ENCODE measurements at places on chromosomes 6 and 20.

DNA sequence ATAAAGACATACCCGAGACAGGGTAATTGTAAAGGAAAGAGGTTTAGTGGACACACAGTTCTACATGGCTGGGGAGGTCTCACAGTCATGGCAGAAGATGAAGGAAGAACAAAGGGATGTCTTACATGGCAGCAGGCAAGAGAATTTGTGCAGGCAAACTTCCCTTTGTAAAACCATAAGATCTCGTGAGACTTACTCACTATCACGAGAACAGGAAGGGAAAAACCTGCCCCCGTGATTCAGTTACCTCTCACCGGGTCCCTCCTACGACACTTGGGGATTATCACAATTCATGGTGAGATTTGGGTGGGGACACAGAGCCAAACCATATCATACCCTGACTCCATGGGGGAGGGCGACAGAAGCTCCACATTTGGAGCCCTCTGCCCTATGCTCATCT, 7.4 kb upstream of the VAPB start:
- DNase-seq = no peak

- no peak for DNase-seq
Measured at GRCh38 chr6:81547149-81547548, 205.3 kb downstream of the TENT5A start.

- DNase-seq = no peak
Measured at GRCh38 chr6:159976686-159977254, 7.9 kb downstream of the IGF2R start.

GRCh38 chr6:5028921-5029320, 25.1 kb upstream of the RPP40 start:
- no peak for DNase-seq

DNA sequence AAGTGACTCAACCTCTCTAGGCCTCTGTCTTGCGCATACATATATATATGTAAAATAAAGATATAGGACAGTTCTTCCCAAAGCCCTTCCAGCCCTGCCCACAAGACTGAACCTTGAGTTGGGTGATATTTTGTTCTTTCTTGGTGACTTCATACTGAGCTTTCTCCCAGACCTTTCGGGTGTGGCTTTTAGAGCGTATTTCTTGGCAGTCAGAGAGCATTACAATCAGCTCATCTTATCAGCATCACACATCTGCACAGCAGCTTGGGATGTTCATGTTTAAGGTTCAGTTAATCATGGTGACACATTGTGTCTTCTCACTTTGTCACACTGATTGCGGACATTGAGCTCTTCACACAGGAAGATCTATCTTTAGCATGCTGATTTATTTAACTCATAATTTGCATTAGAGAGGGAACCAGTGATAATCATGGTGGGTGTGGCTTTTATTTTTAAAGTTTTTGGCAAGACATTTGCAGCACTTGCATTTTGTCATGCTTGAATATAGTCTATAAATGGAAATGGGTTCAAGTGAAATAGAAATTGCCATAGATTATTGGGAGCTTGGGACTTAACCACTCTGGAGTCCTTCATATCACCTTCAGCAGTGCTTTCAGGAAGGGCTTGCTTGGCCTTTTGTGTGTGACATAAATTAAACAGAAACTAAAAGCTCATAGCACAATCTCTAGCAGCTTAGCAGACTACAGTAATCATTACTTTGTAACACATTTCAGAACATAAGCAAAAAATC, 8.3 kb downstream of the KIF3B start:
- DNase-seq = no peak

- no peak for DNase-seq
Measured at GRCh38 chr20:7147220-7147601, 379.7 kb downstream of the BMP2 start.

DNA sequence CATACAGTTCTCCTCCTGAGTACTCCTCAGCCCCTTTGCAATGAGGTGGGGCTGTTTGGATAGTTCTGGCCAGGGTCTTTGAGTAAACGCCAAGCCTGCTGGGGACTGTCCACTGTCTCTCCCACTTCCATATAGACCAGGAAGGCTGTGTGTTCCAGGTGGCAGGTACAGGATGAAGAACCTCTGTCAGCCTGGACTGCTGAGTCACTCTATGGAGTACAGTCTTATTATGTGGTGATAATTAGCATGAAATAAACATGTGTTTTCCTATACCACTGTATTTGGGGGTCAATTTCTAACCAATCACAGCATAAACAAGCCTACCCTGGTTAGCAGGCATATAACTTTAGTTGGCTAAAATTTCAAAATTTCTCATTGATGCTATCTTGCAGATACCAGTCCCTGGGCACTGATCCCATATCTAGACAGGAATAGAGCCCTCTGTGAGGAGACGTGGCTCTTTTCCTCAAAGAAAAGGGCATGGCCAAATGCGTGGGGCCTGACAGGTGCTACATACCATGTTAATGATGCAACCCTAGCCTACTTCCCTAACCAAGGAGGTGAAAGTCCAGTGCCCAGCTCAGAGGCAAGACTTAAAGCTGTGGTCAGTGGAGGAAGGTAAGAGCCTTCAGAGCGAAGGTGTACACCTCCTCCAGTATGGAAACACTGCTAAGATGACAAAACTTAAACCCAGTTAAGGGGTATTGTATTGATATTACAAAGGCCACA, 4.5 kb upstream of the ALDH8A1 start:
- no peak for DNase-seq

DNA sequence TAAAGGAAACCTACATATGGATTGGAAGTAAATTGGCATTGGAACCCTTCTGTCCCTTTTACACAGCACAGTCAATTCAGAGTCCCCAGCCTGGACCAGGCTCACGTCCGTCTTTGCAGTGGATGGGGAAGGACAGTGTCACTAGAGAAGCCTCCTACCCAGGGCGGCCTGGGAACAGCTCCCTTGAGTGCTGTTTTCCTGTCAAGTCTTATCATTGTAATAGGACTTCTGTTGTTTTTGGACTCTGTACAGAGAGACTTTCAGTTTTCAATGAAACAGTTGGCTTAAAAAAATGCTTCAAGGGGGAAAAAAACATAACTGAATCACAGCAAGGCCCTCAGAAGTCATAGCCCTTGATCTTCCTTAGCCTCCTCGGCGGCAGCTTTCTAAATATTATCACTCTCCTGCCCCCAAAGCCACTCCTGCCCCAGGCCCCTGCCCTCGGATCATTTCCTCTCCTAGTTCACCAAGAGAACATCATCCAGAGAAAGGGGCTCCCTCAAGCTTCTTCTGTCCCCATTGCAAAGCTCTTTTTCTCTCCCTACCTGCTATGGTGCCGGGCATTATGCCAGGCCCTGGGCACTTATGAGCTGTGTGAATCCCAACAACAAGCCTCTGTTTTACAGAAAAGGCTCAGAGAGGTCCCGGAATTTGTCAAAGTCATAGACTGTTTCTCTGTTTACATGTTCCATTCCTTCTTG, 37.8 kb upstream of the CNKSR3 start:
- DNase-seq = peak; percentile 12

DNA sequence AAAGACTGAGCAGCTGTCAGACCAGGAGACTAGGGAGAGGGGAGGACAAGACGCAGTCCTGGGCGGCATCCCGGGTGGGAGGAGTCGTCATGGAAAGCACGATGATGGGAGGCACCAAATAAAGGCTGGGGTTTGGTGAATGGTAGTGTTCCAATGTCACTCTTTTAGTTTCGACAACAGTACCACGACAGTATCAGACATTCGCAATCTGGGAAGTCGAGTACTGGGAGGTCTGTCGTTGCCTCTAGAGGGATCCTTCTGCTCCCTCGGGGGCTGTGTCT, 32.1 kb downstream of the PSMG4 start:
- no peak for DNase-seq

- DNase-seq = no peak
Measured at GRCh38 chr6:92979281-92979680, 440.1 kb downstream of the EPHA7 start.

DNA sequence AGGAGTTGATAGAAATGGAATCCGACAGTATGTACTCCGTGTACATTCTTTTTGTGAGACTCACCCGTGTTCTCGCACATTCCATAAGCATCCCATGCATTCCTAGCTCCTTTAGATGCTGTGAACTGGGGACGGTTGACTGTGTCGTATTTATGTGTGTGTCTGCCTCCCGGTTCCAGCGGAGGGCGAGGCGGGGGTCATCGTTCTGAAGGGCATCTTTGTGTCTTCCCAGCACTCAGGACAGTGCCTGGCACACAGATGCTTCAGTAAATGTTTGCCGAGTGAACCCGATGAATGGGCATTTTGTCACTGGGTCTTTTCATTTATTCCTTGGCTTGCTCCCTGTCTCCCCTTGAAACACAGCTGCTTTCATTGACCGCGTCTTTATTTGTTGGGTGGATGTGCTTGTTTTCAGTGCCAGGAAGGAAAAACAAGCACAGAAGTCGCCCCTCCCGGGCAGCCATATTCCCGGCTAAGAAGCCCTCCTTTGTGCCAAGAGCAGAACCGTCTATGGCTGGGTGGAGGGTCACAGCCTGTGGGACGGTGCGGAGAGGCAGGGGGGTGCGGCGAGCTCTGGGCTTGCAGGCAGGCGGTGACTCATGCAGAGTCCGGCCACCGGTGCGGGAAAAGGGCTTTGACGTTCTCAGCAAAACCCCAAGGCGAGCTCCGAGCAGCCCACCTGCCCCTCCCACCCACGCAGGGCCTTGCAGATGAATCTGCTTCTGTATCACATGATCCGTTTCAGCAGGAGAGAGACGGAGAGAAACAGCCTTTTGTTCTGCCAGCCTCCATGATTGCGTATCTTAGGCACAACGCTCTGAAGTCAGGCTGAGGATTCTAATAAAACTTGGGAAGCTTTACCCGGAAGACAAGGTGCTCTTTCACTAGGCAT, 11.2 kb upstream of the PSMG4 start:
- DNase-seq = peak; percentile 96

DNA sequence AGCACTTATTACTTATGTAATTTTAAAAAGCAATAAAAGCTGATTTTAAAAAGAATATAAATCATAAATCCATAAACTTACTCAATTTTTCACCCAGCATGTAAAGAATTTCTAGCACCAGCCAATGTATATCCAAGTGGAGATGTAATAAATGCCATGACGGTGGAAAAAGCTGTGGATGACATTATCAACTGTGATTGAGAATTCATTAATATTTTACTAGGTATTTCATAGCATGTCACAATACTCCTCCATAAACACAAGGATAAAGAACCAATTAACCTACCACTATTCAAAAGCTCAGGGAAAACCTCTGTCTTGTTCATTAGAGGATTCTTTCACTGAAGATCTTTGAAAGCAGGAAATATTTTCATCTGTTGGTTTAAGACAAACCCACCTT, 13.2 kb downstream of the MMS22L start:
- no peak for DNase-seq

DNA sequence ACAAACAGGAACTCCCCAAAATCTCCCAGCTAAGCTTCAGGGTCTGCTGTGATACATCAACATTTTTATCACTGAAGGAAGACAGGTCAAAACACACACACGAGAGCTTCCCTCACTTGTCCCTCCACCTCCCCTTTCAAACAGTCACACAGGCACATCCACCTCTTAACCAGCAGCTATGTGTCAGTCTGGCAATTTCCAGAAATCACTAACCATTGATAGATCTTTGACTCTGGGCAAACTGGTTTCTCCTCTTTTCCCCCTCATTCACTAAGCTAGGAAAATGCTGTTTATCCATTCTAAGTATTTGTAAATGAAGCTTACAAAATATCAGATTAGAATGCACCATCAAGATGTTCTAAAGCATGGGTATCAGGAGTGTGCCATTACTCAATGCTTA, 87.8 kb downstream of the DCDC2 start:
- DNase-seq = no peak

DNA sequence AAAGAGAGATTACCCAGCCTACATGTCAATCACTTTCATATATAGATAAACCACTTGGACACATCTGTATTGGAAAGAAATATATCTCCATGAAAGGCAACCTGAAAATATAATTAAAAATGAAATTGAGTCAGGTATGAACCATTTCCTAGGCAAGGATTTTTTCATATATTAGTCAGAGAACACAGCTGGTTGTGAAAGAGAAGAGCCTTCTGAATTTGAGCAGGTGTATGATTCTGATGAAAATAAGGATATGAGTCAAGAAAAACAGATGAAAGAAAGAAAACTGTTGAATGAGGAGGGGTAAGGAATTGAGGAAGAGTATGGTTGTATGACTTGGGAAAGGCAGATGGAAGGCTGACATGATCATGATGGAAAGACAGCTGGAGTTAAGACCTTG, 441.1 kb downstream of the HAO1 start:
- no peak for DNase-seq

Data from fibroblast of skin of abdomen (primary cell).